ENCODE measurements at places on chromosomes 3 and 15. TPM values are rescaled to one million over a fixed set of nuclear protein-coding genes. Genes with fewer than 3 reads are reported as not detected.

ILDR1 gene
- not detected for total RNA-seq

AHSG gene
- total RNA-seq = not detected

DNA sequence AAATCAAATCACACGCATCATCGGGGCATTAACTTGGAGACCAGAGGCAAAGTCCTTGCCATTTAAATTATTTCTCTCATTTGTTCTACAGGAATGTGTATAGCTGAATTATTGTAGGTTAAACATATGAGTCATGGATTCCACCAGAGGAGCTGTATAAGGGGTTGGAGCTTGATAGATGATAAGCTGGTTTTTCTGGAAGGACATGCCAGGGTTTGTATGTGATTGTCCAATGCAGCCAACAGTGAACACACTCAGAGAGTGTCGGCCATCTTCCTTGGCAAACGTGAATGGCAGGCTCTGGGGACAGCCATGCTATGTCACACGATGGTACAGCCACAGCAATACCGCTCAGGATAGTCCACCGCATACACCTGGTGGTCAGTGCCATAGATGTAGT, 25.1 kb downstream of the SSUH2 start:
- no peak for DNase-seq

GRCh38 chr3:188264226-188265207, 110.6 kb downstream of the LPP start:
- DNase-seq = peak; percentile 54

DNA sequence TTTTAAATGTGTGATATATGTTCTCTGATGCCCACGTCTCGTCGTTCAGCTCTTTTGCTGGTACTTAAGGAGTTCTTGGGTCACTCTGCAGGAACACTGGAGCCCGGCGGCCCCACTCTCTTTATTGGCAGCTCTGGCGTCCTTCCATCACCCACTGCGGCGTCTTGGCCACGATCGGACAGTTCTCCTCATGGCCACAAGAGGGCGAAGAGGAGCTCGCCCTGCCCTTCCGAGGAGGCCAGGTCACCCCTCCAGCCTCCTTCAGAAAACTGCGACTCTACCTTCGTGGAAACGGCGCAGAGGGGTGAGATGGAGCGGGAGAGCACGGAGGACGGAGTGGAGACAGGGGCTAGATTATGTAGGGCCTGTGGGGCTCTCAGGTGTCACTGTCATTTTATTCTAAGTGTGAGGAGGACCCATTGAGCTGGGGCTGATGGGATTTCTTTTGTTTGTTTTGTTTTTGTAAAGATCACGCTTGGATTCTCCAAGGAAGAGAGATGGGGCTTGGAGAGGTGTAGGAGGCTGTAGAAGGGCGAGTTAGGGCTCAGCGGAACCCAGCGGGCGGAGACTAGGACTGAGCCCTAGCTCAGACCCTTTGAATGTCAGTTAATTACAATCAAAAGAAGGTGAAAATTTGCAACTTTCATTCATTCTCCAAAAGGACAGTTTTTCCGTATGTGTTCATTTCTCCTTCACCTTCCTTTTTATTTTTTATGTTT, 28.0 kb upstream of the GABRA5 start:
- DNase-seq = peak; percentile 66

DNA sequence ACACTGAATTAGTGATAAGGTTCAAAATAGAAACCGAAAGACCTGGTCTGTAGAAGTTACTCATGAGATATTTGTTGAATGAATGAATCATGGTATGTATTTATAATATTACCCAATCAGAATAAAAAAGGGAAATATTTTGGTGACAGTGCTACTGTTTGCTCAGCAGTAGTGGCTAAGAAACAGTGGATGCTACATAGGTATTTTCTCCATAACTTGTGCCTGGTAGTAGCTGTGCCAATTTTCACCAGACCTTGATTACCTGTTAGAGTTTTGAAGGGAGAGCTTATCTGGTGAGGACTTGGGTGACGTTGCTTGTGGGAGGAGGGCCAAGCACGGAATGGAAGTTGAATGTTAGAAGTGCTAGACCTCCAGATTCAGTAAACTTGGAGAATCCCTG, 14.3 kb downstream of the LIMD1 start:
- DNase-seq = no peak

DNA sequence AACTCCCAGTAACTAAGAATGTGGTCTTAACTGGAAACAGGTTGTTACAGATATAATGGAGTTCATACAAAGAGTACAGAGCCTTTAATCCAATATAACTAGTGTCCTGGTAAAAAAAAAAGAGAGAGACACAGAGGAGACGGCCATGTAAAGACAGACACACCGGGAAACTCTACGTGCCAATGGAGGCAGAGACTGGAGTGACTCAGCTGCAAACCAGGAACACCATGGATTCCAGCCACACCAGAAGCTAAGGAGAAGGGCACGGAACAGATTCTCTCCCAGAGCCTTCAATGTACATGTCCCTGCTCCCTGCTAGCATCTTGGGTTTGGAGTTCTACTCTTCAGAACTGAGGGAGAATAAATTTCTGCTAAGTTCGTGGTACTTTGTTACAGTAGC, 4.5 kb downstream of the RNF168 start:
- peak; percentile 75 for DNase-seq

GRCh38 chr15:85826756-85827515, 32.2 kb upstream of the KLHL25 start:
- peak; percentile 7 for DNase-seq

DNA sequence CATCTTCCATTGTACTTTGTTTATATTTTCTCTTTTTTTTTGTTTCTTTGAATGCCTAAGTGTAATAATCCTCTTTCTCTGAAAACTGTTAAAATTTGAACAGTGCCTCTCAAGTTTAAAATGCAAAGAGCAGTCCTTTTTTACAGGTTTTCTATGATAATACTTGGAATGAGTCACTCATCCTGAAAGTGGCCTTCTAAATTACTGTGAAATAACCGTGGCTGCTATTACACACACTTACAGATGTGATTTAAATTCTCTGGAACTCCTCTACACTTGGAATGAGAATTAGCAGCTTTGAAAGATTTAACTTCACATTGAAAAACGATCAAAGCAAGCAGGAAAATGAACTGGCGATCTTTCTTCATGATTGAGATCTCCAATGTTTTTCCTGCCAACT, 105.9 kb downstream of the ROBO1 start:
- DNase-seq = no peak

DNA sequence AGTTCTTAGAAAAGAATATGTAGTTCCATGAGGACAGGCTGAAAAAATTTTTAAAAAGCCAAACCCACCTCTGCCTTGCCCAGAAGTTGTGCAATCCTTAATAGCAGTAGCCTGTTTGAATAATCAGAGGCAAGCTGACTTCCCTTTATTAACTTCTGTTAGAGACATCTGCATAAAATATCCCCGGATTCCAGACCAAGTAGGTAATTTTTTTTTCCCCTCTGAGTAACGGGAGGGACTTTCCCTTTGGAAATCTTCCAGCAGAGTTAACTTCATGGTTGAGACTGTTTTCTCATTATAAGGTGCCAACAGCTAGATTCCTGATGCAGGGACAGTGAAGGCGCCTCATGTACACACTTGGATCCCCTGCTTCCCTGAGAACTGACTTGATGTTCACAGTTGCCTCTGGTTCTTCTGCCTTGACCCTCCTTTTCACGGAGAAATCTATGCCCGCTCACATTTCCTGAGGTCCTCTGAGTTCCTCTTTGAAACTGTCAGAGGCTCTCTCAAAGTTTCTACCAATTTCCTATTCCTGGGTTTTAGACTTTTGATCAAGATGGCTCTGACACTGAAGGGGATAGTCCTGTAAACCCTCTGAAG, 227.6 kb upstream of the BHLHE40 start:
- peak; percentile 62 for DNase-seq

GRCh38 chr3:55804170-55805095, 317.3 kb upstream of the WNT5A start:
- DNase-seq = no peak
